Stimulated activated CD4-positive, alpha-beta T cell treated with anti-CD3 and anti-CD28 coated beads, Interleukin-4, amount 100 ng/mL, for 4 hours (primary cell): ENCODE measurements at places on chromosomes 11 and 22.

DNA sequence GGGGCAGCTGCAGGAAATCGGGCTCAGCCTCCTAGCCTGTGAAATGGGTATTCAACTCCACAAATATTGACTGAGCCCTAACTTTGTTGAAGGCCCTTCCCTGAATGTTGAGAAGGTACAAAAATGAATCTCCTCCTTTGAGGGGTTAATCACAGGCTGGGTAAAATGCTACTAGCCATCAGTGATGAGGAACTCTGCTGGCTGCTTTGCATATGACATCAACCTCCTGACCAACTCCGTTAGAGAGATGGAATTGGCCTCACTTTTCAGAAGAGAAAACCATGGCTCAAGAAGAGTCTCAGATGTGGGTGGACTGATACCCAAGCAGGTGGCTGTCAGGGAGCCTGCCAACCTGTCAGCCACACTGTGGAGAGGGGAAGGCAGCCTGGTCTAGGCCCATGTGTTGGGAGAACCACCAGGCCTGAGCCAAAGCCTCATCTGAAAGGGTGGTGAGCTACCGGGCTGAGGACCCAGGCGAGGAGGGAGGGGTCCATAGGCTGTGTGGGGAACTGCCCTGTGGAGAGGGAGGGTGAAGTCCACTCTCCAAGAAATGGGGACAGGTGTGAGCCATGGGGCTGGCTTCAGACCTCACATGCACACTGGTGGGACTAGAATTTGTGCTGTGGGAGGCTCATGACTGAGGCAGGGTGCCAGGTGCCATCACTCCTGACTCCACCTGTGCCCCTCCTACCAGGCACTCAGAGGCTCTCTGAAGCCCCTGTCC, 11.8 kb downstream of the CDCA5 start:
- DNase-seq: no peak

DNA sequence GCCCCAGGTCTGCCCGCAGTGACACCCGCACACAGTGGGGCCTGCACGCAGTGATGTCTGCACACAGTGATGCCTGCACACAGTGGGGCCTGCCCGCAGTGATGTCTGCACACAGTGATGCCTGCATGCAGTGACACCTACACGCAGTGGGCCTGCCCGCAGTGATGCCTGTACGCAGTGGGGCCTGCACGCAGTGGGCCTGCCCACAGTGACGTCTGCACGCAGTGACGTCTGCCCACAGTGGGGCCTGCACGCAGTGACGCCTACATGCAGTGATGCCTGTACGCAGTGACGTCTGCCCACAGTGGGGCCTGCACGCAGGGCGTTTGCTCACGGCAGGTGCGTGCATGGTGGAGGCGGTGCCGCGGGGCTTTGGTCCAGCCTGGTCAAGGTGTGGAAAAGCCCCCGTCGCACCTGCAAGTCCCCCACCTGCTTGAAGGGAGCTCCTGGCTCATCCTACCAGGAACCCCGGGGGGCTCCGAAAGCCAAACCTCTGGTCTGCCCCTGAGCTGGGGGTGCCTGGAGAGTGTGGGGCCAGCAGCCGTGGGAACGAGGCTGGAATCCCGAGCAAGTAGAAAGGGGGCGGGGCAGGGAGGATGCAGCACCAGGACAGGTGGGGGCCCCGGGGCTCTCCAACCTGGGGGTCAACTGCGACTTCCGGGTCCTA, 8.9 kb upstream of the SYT8 start:
- DNase-seq: no peak

DNA sequence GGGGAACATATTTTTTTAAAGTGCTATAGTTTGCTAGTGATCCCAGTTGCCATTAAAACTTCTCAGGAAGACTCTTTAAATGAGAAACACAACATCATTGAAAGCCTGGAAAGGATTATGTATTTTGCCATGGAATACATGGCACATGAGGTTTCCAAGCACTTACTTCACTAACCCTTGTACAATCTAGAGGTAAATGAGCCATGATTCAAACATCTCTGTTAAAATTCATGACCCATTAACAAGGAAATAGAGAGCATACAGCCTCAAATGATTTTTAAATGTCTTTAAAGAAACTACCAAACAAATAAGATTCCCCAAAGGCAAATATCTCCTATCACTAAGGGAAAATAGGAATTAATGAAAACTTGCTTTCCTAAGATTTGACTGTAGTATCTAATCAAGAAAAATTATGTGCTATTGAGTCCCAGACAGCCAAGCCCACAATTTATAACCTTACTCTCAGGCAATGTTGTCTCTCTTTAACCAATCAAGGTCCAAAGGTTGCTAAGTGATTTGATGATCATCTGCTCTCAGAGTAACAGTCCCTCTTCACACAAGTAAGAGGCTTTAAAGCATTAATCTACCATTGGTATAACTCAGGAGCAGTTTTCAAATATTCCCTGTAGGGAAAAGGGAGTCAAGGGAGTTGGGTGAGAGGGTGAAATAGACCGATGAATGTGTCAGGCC, 92.0 kb upstream of the DDI1 start:
- no peak for DNase-seq

DNA sequence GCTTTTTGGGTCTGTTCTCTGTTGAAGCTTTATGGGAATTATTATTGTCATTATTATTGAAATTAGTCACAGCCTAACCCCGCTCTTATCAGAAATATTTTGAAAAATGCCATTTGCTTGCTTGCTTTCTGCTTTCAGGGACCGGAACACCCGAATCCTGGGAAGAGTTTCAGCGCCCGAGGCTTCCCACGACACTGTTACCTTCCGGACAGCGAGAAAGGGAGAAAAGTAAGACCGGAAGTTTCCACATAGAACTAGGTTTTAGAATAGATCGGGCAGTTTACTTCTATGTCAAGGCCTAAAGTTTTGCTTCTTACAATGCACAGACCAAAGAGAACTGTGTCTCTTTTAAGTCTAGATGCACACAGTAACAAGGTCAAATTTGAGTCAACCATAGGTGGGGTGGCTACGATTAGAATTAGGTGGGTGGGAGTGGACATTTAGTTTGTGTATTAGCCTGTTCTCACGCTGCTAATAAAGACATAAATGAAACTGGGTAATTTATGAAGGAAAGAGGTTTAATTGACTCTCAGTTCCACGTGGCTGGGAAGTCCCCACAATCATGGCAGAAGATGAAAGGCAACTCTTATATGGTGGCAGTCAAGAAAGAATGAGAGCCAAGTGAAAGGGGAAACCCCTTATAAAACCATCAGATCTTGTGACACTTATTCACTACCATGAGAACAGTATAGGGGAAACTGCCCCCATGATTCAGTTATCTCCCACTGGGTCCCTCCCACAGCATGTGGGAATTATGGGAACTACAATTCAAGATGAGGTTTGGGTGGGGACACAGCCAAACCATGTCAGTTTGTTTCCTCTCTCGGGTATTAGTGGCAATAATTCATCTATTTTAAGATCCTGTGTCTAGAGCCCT, 12.9 kb downstream of the MPEG1 start:
- DNase-seq: peak; percentile 21

DNA sequence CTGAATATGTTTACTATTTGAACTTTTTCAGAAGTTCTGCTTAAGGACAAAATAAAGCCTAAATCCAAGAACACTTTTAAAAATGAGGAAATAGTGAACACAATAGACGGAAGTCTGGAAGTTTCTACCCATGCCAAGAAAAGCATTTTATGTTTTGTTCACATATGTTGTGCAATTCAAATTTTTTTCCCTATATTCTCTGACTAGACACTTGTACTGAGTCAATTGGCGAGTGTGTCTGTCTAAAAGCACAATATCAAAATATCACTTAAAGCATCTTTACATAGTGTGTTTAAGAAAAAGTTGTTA, 29.2 kb downstream of the INCENP start:
- DNase-seq: no peak

DNA sequence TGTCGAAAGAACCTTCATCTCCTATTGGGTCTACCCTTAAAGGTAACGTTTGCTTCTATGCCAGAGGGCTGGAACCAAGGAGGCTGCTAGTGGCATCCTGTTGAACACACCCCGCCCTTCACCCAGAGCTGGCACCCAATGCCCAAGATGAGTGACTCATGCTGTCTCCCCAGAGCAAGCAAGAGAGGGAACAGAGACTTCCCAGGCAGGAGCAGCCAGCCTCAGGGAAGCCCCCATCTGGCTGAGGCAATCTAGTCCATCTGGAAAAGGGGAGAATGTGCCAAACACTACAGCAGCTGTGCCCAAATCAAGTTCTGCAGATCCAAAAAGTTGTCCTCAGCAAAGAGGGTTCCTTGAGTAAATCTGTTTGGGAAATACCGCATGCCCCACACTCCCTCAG, 91.9 kb upstream of the TP53I11 start:
- no peak for DNase-seq

- DNase-seq: no peak
Measured at GRCh38 chr11:15884777-15885540, 471.4 kb downstream of the SOX6 start.

DNA sequence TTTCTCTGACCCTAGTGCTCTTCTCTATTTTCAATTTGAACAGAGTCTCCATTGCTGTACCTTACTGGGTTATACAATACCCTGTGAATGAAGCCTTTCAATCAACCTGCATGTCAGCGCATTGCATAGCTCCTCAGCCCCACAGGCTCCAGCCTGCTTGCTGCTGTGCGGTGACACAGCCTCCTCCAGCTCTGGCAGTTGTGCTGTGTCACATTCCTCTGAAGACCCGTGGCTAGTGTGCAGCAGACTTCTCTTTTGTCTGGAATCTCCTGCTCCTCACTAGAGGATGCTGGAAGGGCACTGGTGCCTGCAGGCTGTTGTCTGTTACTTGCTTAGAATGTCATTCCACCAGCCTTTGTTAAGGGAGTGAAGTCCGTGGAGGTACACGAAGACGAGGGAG, 390.1 kb upstream of the B3GAT1 start:
- no peak for DNase-seq

DNA sequence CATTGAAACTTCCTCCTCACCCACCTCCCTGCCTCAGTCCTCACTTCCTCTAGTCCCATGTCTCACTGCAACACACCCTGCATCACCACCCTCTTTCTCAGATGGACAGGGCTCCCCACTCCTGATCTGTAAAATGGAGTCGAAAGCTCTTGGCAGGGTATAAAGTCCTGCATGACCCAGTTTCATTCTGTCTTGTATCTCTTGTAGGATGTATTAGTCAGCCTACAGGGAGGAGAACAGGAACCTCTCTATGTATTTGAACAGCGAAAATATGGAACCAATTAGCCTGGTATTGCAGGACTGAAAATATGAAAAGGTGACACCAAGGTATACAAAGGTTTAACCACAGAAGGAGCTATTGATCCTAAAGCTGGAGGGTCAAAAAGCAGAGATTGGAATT, 156.9 kb upstream of the SNX19 start:
- DNase-seq: no peak

- no peak for DNase-seq
Measured at GRCh38 chr11:14894657-14895598, 2.9 kb upstream of the CYP2R1 start.

- no peak for DNase-seq
Measured at GRCh38 chr11:124983674-124984511, 29.9 kb downstream of the CCDC15 start.

- no peak for DNase-seq
Measured at GRCh38 chr22:31917227-31917921, 27.0 kb upstream of the YWHAH start.

- no peak for DNase-seq
Measured at GRCh38 chr11:2911088-2911784, 18.0 kb downstream of the PHLDA2 start.

GRCh38 chr11:121291896-121292494, 576 bp upstream of the SC5D start:
- DNase-seq: no peak

- no peak for DNase-seq
Measured at GRCh38 chr11:73147771-73148681, 5.9 kb upstream of the FCHSD2 start.

DNA sequence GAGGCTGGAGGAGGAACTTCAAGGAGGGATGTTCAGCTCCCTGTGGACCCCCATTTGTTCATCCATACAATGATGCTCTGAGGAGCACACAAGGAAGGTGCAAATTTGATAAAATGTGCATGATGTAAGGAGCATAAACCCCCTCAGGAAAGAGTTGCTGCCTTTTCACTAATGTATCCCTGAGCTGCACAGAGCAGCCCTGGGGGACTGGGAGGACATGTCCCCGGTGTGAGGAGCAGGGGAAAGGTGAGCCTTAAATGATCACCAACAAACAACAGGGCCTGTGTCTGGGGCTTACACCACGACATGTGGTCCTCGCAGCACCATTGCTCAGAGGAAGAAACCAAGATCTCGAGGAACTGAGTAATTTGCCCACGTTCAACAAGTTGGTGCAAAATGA, 3.5 kb upstream of the MAPK8IP2 start:
- no peak for DNase-seq

GRCh38 chr22:19396934-19397733, 34.4 kb downstream of the HIRA start:
- no peak for DNase-seq

GRCh38 chr22:28955817-28956216, 72.4 kb downstream of the ZNRF3 start:
- DNase-seq: peak; percentile 37

DNA sequence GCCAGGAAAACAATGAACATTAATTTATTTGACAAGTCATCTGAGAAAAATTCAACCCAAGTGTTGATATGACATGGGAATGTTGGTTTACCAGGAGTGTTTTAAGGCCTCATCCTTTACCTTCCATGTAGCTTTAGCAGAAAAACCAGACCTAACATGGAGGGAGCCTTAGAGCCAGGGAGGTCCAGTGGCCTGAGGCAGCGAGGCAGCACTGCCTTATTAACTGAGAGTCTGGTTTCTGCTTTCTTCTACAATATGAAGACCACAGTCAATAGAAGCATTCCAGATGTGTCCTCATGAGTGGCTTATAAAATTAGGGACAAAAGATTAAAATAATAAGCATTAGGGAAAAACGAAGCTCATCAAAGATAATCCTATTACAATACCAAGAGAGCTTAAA, 61.5 kb downstream of the DKK3 start:
- no peak for DNase-seq

GRCh38 chr22:46380581-46380980, 45.1 kb downstream of the TRMU start:
- DNase-seq: no peak

GRCh38 chr22:39219071-39220039, 25.4 kb downstream of the PDGFB start:
- DNase-seq: no peak

- no peak for DNase-seq
Measured at GRCh38 chr11:47724041-47724729, 9.0 kb upstream of the AGBL2 start.

GRCh38 chr11:50379484-50379883, 346.8 kb downstream of the OR4C45 start:
- DNase-seq: no peak

GRCh38 chr11:106765469-106766258, 252.6 kb downstream of the GUCY1A2 start:
- DNase-seq: no peak
